AG10803 (cell line): ENCODE measurements at places on chromosomes 5 and 9.
A peak's percentile ranks its signal among the peaks of the same experiment; 100 is the strongest.

GRCh38 chr5:151661968-151662732 lies 24.6 kb downstream of the SPARC start:
- no peak for DNase-seq

GRCh38 chr5:174532455-174533453 lies 191.6 kb upstream of the MSX2 start:
- DNase-seq, result peak; percentile 85

DNA sequence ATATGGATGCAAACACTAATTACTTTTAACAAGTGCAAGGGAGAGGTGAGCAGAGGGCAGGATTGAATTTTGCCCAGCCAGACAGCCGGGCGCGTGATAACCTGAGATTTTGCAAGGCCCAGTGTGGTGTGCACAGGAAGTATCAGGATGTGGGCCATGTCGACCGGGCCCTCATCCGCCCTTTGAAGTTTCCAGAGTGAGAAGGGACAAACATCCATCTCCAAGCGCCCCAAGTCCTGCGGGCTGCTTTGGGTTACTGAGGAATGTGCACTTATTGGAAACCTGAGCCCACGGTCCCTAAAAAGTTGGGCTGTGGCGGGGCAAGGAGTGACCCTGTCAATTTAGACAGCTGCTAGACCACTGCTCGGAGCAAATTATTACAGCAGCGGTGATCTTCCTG lies 272.2 kb upstream of the IRX2 start:
- no peak for DNase-seq

- peak; percentile 69 for DNase-seq
These were observed 26.2 kb downstream of the TCF7 start for GRCh38 chr5:134140530-134141201.

DNA sequence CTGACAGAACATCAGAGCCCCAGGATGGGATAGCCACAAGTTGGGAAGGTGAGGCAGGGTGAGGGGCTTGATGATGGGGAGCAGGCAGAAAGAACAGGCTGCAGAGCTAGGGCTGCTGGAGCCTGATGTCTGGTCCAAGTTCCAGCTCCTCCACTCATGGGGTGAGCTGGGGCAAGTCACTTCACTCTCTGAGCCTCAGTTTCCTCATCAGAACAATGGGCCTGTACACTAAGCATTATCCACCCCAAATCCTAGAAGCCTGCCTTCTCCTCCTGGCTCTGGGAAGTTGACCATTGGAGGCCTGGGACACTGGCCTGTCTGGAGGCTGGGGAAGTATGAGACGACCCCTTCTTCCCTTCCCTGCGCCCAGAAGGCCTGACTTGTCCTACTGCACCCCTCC lies 51.8 kb upstream of the PSD2 start:
- no peak for DNase-seq

GRCh38 chr5:51395245-51395644 lies 12.0 kb downstream of the ISL1 start:
- no peak for DNase-seq

GRCh38 chr9:35294066-35294465 lies 132.3 kb downstream of the UNC13B start:
- DNase-seq, result no peak

DNA sequence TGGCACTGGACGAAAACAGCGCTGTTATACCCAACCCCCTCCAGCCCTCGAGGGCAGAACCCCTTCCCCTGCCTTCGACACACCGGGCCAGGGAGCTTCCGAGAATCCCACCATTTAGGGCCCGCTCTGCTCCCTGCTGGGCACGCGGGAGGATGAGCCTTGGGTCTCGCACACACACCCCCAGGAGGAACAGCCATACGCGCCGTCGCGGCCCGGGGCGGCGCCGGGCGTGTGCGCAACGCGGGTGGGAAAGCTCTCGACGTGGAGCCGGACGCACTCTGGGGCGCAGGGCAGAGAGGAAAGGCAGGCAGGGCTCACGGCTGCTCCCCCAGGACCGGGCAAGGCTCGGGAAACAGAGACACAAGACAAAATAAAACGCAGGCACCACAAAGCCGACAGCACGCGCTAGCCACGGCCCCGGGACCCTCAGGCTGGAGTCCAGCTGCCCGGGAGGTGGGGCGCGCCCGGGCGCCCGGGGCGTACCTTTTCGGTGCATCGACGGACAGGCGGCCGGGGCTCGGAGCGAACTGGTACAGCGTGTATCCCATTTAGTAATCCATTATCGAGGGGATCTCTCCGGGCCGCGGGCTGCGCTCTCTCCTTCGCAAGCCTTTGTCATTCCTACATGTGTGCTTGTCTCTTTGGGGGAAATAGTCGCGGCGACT lies 789 bp downstream of the SEMA6A start:
- DNase-seq, result no peak

GRCh38 chr5:65611524-65611923 lies 12.6 kb downstream of the TRIM23 start:
- no peak for DNase-seq

- no peak for DNase-seq
These were observed 55.1 kb downstream of the ASS1 start for GRCh38 chr9:130499804-130500263.

DNA sequence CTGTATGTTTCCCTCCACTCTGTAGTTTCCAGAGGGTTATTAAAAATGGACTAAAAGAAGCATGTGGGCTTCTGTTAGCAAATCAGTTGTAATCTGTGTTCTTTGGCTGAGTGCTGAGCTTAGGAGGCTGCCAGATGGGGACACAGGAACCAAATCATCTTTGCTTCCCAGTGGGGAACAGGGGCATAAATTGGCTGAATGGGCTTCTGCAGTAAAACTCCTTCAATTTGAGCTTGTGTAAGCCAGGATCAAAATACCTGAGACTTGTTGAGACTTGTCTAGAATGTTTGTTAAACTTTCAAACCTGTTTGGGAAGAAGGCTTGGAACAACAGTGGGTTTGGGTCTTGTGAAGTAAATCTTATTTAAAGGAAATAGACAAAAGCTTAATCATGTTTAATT lies 32.2 kb upstream of the TNFAIP8 start:
- DNase-seq, result peak; percentile 49
